ENCODE measurements at places on chromosomes 7 and 10. TPM values are rescaled to one million over a fixed set of nuclear protein-coding genes. Genes with fewer than 3 reads are reported as not detected.

GRCh38 chr7:144713850-144714249, 122.0 kb downstream of the TPK1 start:
- H3K4me1 ChIP-seq, result no peaks in the 10 kb centered on the region
- H3K27ac ChIP-seq, result no peak overlapping the region
- H3K27me3 ChIP-seq, result no peaks in the 10 kb centered on the region

- no peak overlapping the region for H3K27ac ChIP-seq
- no peak overlapping the region for H3K4me3 ChIP-seq
- H3K4me1 ChIP-seq, result no peaks in the 10 kb centered on the region
- peaks cover 6% of the 10 kb centered on the region for H3K27me3 ChIP-seq
- no peaks in the 10 kb centered on the region for H3K36me3 ChIP-seq
Measured at GRCh38 chr10:95987685-95988426, 55.5 kb upstream of the CCNJ start.

DNA sequence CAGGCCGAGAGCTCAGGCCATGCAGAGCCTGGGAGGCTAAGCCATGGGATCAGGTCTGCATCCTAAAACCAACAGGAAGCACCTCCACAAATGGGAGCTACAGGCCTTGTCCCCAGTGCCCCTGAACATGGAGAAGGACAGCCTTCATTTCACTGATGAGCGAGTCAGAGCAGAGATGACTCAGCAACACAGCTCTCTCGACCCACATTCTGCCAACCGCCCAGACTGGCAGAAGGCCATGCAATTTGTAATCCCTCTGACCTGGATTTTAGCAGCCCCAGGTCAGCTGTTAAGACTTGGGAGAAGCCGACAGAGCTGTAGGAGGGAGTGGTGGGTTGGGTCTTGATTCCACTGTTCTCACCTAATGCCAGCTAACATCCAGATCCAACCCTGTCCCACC, 25.5 kb downstream of the VOPP1 start:
- peak overlapping the region; percentile 62 for H3K27ac ChIP-seq
- H3K4me1 ChIP-seq, result peaks cover 29% of the 10 kb centered on the region
- H3K27me3 ChIP-seq, result no peaks in the 10 kb centered on the region

GRCh38 chr10:70909326-70909935, 21.1 kb upstream of the PCBD1 start:
- no peak for DNase-seq
- no peak overlapping the region for H3K4me3 ChIP-seq
- peaks cover 7% of the 10 kb centered on the region for H3K27me3 ChIP-seq
- H3K4me1 ChIP-seq, result no peaks in the 10 kb centered on the region

GRCh38 chr10:131474416-131474815, 162.9 kb upstream of the TCERG1L start:
- no peaks in the 10 kb centered on the region for H3K4me1 ChIP-seq
- H3K27ac ChIP-seq, result no peak overlapping the region
- DNase-seq, result no peak
- no peaks in the 10 kb centered on the region for H3K27me3 ChIP-seq

GRCh38 chr10:132515811-132516726, 21.5 kb upstream of the INPP5A start:
- no peaks in the 10 kb centered on the region for H3K27me3 ChIP-seq
- H3K36me3 ChIP-seq, result no peaks in the 10 kb centered on the region
- peak overlapping the region; percentile 85 for H3K27ac ChIP-seq
- H3K4me3 ChIP-seq, result no peak overlapping the region
- DNase-seq, result no peak
- H3K4me1 ChIP-seq, result peaks cover 46% of the 10 kb centered on the region

DNA sequence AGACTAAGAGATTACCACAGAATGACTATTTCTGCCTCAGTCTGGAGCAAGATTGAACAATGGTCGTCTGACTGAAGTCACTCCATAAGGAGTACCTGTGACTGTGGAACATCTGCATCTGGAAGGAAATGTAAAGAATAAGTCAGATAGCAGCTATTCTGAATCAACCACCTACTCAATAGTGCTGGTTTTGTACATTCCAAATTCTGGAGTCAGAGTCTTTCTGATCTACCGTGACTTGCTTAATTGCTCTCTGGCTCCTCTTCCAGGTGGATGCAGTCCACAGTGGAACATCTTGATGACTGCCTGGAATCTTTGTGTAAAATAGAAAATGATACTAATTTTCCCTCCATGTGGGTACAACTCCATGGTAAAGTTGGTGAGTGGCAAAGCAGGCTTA, 156.3 kb upstream of the SEMA3C start:
- H3K27ac ChIP-seq, result no peak overlapping the region
- no peaks in the 10 kb centered on the region for H3K27me3 ChIP-seq
- no peak for DNase-seq
- H3K4me3 ChIP-seq, result no peak overlapping the region
- no peaks in the 10 kb centered on the region for H3K4me1 ChIP-seq

- H3K27ac ChIP-seq, result no peak overlapping the region
- no peaks in the 10 kb centered on the region for H3K36me3 ChIP-seq
- no peak for DNase-seq
- no peak overlapping the region for H3K4me3 ChIP-seq
- no peaks in the 10 kb centered on the region for H3K27me3 ChIP-seq
- H3K4me1 ChIP-seq, result no peaks in the 10 kb centered on the region
Measured at GRCh38 chr7:154415709-154416399, 363.7 kb downstream of the DPP6 start.

DNA sequence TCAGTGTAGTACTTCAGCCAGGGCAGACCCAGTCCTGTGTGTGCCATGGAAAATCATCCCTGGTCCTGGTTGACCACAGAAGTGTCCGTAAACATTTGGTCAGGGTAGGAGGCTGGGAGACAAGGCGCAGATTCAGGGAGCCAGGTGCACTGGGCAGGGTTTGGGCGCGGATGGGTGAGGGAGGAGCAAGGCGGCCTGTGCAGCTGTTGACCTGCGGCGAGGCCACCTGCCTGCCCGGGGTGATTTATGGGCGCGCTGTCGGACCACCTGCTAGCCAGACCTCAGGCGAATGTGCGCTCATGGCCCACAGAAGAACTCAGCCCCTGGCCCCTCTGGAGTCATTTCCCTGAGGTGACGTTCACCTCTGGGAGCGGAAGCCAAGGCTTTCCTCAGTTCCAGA, 6.6 kb downstream of the SFRP5 start:
- H3K27ac ChIP-seq, result no peak overlapping the region
- H3K4me3 ChIP-seq, result no peak overlapping the region
- H3K36me3 ChIP-seq, result peaks cover 4% of the 10 kb centered on the region
- DNase-seq, result no peak

- no peak overlapping the region for H3K4me3 ChIP-seq
- no peak for DNase-seq
- H3K4me1 ChIP-seq, result no peaks in the 10 kb centered on the region
- H3K27me3 ChIP-seq, result peaks cover 27% of the 10 kb centered on the region
- H3K36me3 ChIP-seq, result no peaks in the 10 kb centered on the region
- H3K27ac ChIP-seq, result no peak overlapping the region
Measured at GRCh38 chr7:29412912-29413311, 150.7 kb upstream of the PRR15 start.

GRCh38 chr7:78134256-78134655, 335.7 kb downstream of the PHTF2 start:
- DNase-seq, result peak; percentile 4
- H3K4me3 ChIP-seq, result no peak overlapping the region
- no peaks in the 10 kb centered on the region for H3K4me1 ChIP-seq
- no peak overlapping the region for H3K27ac ChIP-seq
- H3K36me3 ChIP-seq, result no peaks in the 10 kb centered on the region

GRCh38 chr10:88960802-88961201, 8.2 kb upstream of the ACTA2 start:
- no peak overlapping the region for H3K4me3 ChIP-seq
- no peaks in the 10 kb centered on the region for H3K27me3 ChIP-seq
- H3K36me3 ChIP-seq, result no peaks in the 10 kb centered on the region
- H3K27ac ChIP-seq, result no peak overlapping the region
- H3K4me1 ChIP-seq, result no peaks in the 10 kb centered on the region

- H3K27ac ChIP-seq, result no peak overlapping the region
- peaks cover 5% of the 10 kb centered on the region for H3K4me1 ChIP-seq
- DNase-seq, result no peak
- peaks cover 92% of the 10 kb centered on the region for H3K27me3 ChIP-seq
Measured at GRCh38 chr10:97182288-97182990, 3.3 kb downstream of the SLIT1 start.

DNA sequence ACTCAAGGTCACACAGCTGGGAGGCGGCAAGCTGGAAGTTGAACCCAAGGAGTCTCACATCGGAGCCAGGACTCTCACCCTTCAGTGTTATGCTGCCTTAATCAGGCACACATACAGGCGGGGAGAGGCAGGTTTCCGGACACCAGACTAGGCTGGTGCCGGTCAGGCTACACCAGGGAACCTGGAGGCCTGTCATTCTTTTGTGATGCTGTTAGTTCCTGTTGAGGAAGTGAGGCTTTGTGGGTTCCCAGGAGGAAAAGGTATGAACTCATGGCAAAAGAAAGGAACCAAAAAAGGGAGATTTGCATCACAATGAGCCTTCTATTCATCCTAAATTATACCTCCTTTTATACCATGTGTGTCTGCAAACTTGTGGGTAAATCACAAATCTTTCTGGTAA, 103.8 kb downstream of the TCF7L2 start:
- no peak overlapping the region for H3K27ac ChIP-seq
- H3K4me1 ChIP-seq, result peaks cover 54% of the 10 kb centered on the region
- H3K4me3 ChIP-seq, result no peak overlapping the region
- DNase-seq, result no peak
- H3K27me3 ChIP-seq, result no peaks in the 10 kb centered on the region
- H3K36me3 ChIP-seq, result 0 out of 2 replicates have a peak, but pooled peaks cover 6% of the 10 kb centered on the region

The PPP1R9A gene
- not detected for total RNA-seq

The NKX1-2 gene
- not detected for total RNA-seq

The OLAH gene
- 2.1 TPM for total RNA-seq

The CALML3 gene
- not detected for total RNA-seq

Data from SJSA1 (cell line).